ENCODE measurements at places on chromosomes 7 and 10. TPM values are rescaled to one million over a fixed set of nuclear protein-coding genes. Genes with fewer than 3 reads are reported as not detected.

The SPDYE1 gene
- not detected for polyA plus RNA-seq

The KEL gene
- 0.06 TPM for polyA plus RNA-seq

The PDLIM1 gene
- polyA plus RNA-seq: 493 TPM

- DNase-seq: no peak
Measured at GRCh38 chr7:134995239-134996096, 9.2 kb downstream of the AGBL3 start.

DNA sequence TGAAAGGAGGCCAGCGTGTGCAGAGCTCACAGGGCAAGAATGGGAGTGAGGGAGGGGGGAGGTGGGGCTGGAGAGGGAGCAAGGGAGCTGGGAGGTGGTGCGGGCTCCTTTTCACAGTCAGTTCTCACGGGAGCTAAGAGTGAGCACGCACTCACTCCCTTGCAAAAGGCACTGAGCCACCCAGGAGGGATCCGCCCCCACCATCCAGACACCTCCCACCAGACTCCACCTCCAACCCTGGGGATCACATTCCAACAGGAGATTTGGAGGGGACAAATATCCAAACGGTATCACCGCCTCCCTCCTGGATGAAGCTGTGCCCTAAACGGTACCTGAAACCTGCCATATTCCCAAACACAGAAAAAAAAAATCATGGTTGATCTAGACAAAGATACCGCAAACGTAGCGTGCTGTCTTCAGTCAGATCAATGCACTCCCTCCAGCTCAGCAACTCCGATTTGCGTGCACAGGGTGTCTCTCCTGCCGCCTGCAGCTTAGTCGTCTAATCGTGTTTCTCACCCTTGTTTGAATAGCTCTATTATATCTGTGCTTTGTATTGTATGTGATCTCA lies 20.3 kb upstream of the PRKAG2 start:
- no peak for DNase-seq

- no peak for DNase-seq
Measured at GRCh38 chr7:11727864-11728263, 104.1 kb downstream of the THSD7A start.

All from psoas muscle (tissue), 8 donors.